Myocyte (in vitro differentiated cells): ENCODE measurements at places on chromosomes 5 and 9. TPM values are rescaled to one million over a fixed set of nuclear protein-coding genes. Genes with fewer than 3 reads are reported as not detected.
A peak's percentile ranks its signal among the peaks of the same experiment; 100 is the strongest.

- DNase-seq: no peak
These were observed 67.9 kb upstream of the TARS1 start for GRCh38 chr5:33372721-33373472.

- no peak for DNase-seq
These were observed 2.5 kb upstream of the SPATA31D1 start for GRCh38 chr9:81986051-81986450.

MLLT3 gene
- 32.5 and 79.1 TPM in 2 replicates for total RNA-seq

DNA sequence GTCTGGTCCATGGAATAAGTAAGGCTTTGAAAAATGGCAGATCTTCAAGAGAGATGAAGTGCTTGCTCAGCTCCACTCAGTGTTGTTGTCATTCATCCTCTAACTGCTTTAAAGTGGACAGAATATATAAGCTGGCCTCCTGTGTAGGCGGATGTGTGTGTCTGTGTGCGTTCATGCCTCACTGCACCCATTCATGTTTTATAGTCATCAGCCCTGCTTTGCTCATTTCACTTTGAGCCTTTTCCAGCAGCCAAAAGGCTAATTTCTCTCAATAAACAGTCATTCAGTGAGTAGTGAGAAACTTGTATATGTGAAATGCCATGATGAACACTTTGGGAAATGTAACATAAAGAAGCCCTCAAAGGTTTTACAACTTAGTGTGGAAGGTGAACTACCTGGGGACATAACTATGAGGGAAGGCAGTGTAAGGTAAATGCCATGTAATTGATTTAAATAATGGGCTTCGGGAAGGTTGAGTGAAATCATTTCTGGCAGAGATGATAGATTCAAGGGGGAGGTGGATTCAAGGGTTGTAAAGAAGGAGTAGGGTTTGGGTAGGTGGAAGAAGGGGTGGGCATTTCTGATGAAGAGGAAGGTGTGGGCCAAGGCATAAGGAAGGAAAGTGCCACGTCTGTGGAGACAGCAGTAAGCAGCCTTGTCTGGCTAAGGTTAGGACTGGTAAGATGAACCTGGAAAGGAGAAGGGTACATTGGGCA lies 15.7 kb downstream of the TTC23L start:
- DNase-seq: no peak

LRRC26 gene
- total RNA-seq: not detected in 2 replicates

GRCh38 chr5:2094616-2094995 lies 211.9 kb upstream of the IRX4 start:
- no peak for DNase-seq

GRCh38 chr5:128537221-128537999 lies 635 bp downstream of the FBN2 start:
- DNase-seq: peak; percentile 42

- no peak for DNase-seq
These were observed 3.3 kb downstream of the NR5A1 start for GRCh38 chr9:124503713-124504529.
